Hair follicular keratinocyte (primary cell): ENCODE measurements at places on chromosomes 13 and 19. TPM values are rescaled to one million over a fixed set of nuclear protein-coding genes. Genes with fewer than 3 reads are reported as not detected.

VSTM2B gene
- not detected in 2 replicates for total RNA-seq

METTL21C gene
- not detected in 2 replicates for total RNA-seq

ING1 gene
- total RNA-seq = 4.7 and 8.2 TPM in 2 replicates

ZNF121 gene
- total RNA-seq = 20.7 and 22.9 TPM in 2 replicates

ERICH4 gene
- not detected in 2 replicates for total RNA-seq

HS6ST3 gene
- total RNA-seq = not detected in 2 replicates

MLNR gene
- not detected in 2 replicates for total RNA-seq

ZNF610 gene
- 0.70 and 2.6 TPM in 2 replicates for total RNA-seq

ACP7 gene
- 3.0 and 3.7 TPM in 2 replicates for total RNA-seq

ZNF433 gene
- total RNA-seq = 0.99 and 2.1 TPM in 2 replicates

GIPC1 gene
- total RNA-seq = 179 and 181 TPM in 2 replicates
